NCI-H2029 treated with DMSO at 0.1 percent for 48 hours (cell line): ENCODE measurements at places on chromosomes 16 and 17.

GRCh38 chr16:22664561-22664997 is 149.4 kb upstream of the HS3ST2 start:
- DNase-seq: no peak

DNA sequence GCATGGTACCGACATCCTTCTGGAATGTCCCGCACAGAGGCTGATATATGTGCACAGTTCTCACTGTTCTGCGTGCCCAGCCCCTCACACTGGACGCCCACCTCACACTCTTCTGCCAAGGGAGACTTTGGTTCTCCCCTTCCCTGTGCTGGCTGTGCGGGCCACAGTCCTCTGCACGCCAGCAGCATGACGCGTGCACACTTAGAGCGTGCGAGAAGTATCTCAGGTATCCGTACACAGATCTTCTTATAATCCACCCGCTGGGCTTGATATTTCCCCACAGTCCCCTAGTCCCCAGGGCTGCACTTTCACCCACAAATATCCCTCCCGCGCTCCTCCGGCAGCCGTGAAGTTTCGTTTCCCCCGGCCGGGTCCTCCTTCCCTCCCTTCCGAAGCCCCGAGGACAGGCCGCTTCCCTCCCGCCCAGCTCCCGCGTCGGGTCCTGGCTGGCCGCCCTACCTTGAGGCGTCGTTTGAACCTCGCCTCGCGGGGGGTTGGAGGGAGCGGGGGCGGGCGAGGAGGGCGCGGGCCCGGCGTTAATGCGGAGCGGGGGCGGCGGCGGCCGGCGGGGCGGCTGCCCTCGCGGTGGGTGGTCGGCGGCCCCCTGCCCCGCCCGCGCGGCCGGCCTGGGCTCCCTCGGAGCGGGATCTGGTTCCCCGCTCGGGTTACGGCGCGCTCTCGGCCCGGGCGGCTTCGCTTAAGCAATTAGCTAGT is 5.0 kb upstream of the FOXF1 start:
- no peak for DNase-seq

DNA sequence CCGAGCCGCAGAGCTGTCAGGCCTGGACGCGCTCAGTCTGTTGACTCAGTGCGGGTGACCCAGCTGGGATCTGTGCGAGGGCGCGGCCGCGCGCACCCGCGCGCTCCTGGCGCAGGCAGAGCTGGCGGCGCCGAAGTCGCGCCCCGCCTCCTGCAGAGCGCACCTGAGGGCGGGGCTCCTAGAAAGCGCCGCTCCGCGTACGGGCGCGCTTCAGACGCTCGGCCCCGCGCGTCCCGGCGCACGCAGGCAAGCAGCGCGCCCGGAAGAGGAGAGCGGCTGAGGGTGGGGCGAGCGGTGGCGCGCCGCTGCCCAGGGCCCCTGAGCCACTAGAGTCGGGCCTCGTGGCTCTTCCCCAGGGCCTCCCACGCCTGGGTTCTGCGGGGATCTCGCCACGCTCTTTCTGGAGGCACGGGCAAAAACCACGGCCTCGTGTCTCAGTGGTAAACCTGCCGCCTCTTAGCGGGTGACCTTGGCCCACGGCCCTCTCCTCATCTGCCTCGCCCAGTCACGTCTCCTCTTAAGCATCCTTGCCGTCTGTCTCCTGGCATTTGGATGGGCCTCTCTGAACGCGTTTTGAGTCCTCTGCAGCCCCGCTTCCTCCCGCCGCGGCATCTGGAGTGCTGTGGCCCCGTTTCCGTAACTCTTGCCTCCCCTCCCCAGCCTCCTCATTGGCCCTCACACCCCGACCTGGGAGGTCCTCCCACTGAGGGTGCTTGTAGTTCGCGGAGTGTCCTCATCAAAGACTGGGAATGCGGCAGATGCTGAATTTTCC is at the start of gene ABCA5:
Gene ABCA5 (minus strand): TSS at position 74 of the 772 bp plus-strand sequence. CDS start 12,718 bp downstream, outside the sequence.
- peak; percentile 46 for DNase-seq

DNA sequence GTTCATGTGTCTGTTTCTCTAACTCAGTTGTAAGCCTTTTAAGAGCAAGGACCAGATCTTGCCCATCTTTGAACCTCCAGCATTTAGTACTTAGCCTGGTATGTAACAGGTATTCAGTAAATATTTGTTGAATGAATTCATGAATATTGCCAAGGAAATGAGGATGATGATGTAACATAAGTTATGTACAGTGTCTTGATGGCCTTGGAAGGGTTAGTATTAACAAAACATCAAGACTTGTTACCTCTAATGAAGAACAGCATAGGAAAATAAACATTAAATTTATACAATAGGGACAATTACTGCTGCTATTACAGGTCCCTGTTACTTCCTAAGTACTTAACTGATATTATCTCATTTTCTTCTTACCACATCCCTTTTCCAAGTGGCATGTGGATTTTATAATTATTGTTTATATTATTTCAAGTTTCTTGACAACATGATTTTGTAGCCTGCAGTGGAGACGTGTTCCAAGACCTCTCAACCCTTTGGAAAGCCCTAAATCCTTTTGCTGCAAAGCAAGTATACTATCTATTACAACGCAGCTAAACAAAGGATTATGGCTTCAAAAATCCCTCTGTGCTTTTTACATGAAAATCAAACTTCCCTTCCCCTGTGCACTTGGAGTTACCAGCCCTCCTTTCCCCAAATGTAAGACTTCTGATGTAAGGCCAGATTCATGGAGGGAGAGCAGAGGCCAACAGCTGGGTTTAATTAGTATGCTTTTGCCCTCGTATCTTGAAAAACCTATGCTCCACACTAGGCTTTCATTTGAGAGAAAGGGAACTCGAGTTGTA is 77.4 kb upstream of the SMIM36 start:
- no peak for DNase-seq

- no peak for DNase-seq
Measured at GRCh38 chr16:53541326-53541725, 38.3 kb upstream of the AKTIP start.

- no peak for DNase-seq
Measured at GRCh38 chr16:17356243-17356933, 114.4 kb downstream of the XYLT1 start.
